ENCODE measurements at places on chromosomes 1 and 21.

DNA sequence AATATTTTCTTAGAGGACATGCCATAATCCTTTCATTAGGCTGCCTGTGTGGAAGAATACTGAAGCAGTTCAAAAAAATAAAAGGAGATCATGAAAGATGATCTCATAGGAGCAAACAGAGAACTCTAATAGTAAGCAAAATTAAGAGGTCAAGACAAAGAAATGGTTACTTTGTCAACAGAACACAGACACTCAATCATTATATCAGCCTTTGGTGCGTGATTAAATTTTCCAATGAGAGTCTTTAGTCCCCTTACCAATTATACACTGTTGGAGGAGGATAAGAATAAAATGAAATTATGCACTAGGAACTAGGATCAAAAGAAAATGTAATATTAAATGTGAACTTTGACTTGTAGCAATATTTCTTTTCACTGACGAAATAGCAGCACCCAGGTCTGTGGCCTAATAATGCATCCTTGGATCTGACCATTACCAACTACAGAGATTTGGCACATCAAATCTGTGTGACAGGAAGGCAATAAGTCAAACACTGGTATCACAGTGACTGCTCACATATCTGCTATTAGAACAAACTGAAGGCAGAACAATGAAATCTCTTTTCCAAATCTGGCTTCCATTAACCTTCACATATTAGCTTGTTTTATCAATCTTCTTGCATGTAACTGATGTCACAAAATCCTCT is 1812.9 kb downstream of the PLA2G4A start:
- no peak for DNase-seq

DNA sequence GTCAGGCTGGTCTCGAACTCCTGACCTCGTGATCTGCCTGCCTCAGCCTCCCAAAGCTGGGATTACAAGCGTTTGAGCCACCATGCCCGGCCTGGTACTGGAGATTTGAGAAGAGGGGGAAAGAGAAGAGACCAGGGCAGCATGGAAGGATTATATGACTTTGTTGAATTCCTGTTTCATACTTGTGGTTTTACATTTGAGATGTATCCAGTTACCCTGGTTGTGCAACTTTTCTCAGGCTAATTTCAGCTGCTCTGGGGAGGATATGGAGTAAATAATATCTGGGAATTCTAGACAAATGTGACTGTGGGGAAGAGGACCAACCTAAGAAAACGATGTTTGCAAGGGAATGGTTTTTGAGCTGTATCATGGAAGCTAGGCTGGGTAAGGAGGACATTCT is 89.5 kb upstream of the GREM2 start:
- DNase-seq: no peak

DNA sequence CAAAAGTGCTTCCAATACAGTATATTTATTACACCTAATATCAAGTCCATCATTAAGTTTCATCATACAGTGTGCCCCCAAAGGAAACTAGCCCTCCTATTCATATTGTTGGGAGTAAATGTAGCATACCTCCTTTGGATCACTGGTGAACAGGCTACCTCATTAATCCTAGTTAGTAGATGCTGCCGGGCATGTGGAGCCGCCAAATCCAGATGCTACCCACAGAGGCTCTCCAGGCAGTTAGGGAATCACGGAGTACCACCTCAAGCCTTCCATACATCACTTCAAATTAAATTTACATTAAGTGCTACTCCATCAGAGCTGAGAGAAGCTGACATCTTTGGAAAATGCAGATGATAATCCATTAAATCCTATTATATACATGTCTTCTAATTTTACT is 121.7 kb upstream of the FOXD3 start:
- DNase-seq: no peak

DNA sequence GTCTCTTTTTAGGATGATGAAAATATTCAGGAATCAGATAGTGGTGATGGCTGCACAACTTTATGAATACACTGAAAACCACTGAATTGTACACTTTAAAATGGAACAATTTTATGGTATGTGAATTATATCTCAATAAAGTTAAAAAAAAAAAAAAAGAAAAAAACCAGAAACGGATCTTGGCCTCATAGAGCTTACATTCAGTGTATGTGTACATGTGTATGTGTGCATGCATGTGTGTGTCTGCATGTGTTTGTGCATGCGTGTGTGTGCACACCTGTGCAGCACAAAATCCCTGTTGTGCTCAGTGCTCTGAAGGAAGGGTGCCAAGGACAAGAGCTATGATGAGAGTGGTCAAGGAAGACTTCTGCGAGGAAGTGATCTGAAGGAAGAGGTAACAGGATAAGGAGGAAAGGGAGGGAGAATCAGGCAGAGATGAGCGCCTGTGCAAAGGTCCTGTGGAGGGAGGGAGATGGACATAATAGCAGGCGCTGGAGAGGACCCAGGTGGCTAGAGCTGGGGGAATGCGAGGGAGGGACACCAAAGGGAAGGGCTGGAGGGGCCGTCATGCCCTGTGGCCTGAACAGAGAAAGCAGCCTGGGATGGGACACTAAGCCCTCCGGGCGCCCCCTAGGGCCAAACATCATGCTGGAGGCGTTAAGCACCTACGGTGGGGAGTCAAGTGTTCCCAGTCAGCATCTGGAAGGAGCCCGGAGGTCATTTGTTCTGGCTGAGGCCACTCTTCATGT is 25.2 kb downstream of the NKAIN1 start:
- DNase-seq: no peak

DNA sequence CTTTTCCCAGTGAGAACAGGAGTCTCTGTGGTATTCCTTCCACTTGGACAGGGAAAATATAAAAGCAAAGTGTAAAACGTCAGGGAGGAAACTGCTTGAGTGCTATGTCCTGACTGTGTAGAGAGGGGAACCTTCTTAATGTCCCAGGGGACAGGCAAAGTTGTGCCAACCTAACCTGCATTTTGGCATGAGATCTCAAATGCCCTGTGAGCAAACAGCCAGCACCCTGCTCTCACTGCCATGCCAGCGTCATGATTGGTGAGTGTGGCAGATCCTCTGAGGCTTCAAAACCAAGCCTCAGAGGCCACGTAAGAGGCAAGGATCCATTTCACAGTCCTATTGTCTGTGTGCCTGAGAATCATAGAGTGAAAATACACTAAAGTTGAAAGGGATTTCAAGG is 49.7 kb upstream of the RAP1A start:
- no peak for DNase-seq

DNA sequence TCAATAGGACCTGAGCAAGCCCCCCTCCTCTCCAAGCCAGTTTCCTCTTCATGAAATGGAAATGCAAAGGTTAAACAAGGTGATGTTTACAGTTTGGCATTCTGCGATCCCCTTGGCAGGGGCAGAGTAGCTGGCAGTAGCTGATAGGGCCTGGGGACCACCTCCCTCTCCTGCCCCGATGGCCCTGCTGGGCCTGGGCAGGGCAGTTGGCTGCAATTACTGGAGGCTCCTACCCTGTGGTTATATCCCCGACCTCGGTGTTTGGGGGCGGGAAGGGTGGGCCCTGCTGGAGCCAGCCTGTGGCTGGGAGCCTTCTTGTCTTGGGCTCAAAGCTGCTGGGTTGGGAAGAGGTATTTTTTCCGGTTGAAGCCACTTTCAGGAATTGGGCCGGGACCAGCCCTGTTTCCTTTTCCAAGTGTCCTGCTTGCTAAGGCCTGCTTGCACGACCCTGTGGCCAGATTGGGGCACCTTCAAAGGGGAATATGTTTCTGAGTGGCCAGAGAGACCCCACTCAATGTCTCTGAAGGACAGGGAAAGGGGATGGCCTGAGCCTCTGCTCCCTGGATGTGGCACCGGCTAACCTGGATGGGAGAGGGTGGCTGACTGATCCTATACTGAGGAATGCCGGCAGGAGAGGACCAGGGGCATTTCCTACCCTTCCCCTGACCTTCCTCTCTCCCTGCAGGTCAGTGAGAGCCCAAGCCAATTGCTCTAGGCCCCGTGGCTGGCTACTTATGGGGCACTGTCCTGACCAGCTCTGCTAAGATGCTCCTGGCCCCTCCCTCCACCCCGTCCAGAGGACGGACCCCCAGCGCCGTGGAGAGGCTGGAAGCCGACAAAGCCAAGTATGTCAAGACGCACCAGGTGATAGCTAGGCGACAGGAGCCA is 1.9 kb downstream of the FAM110D start:
- no peak for DNase-seq

- no peak for DNase-seq
These were observed 3.0 kb upstream of the SMPDL3B start for GRCh38 chr1:27931759-27932158.

DNA sequence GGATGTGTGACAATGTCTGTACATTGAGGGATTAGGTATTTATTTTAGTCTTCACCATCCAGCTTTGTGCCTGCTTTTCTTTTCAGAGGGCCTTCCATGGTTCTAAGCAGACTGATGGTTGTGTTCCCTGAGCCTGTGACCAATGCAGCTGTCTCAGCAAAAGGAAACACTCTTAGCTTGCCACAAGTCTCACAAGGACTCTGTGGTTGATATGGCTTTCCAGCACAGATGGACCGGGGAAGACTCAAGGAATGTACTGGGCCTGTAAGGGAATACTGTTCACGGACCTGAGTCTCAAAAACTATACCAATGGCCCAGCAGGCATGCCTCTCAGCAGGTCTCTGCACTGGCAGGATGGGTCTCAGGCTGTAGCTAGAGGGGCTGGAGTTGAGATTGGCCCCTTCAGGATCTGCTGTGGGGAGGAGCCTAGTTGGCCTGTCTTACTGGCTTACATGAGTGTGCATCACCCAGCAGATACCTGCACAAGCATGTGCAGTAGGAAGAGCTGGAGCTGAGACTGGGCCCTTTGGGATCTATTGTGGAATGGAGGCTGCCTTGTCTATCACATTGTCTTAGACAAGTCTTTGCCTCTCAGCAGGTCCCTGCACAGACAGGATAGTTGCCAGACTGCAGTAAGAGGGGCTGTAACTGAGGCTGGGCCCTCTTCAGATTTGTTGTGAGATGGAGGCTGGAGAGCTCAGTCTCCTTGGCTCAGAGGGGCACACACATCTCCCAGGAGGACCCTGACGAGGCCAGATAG is 52.0 kb upstream of the PDC start:
- DNase-seq: no peak
